Fibroblast of skin of scalp (primary cell): ENCODE measurements at places on chromosomes 2 and 18.
A peak's percentile ranks its signal among the peaks of the same experiment; 100 is the strongest.

- peak; percentile 53 for DNase-seq
Measured at GRCh38 chr2:84971510-84972206, 697 bp downstream of the KCMF1 start.

DNA sequence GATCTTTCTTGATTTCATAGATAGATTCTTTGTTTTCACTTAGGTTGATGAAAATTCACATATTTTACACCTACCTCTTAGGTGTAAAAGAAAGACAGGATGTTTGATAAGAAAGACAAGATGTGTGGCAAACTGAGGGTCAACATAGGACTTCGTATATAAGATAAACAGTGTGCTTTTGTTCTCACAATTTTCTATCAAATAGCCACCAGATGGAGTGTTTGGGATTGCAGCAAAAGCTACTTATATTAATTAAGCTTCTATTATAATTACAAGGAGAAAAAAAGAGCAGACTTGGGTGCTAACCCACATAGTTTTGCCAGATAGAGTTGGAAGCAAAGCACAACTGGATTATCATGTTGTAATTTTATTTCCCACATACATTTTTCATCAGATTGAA is 232.9 kb downstream of the CDH7 start:
- DNase-seq, result no peak

DNA sequence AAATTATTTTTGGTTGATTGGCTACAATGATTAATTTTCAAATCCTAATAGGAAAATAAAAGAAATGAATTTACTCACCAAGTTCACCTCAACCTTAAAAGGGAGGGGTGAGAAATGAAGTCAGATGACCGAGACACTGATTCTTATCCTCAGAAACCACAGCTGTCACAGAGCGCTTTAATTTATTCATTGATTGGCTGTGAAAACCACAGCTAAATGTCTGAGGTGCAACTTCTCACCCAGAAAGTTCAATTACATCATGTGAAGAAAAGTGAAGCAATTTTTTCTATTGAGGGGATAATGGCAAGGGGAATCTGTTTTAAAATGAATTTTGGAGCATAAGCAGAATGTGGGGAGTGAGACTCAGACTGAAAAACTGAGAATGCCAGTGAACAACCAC is 128.4 kb downstream of the RNF152 start:
- DNase-seq, result peak; percentile 15

- DNase-seq, result no peak
Measured at GRCh38 chr2:240596080-240596460, 9.5 kb downstream of the CAPN10 start.

GRCh38 chr2:67936969-67937368 is 125.8 kb downstream of the C1D start:
- DNase-seq, result no peak

GRCh38 chr2:203835892-203836800 is 31.4 kb upstream of the CTLA4 start:
- no peak for DNase-seq

- no peak for DNase-seq
Measured at GRCh38 chr2:28972778-28973335, 8.2 kb upstream of the TOGARAM2 start.

- peak; percentile 68 for DNase-seq
Measured at GRCh38 chr2:12504443-12504842, 212.3 kb upstream of the TRIB2 start.

DNA sequence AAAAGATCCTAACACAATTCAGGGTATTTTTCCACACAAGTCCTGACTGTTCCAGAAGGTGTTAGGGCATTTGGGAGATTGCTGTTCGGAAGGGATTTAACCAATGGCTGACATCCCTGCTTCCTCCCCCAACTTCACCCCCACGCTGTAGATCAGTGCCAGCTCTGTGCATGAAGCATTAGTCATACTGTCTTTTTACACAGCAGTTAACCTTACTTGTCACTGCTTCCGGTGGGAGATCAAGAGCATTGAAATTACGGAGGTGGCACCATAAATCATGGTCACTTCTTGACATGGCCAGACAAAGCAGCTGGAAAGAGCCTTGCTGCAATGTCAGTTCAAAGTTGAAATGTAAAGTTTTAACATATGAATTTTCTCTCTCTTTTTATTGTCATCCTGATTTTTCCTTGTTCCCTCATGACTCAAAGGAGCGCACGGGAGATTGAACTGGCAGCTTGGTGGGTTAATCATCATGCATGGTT is 70.2 kb downstream of the HRH4 start:
- peak; percentile 30 for DNase-seq

DNA sequence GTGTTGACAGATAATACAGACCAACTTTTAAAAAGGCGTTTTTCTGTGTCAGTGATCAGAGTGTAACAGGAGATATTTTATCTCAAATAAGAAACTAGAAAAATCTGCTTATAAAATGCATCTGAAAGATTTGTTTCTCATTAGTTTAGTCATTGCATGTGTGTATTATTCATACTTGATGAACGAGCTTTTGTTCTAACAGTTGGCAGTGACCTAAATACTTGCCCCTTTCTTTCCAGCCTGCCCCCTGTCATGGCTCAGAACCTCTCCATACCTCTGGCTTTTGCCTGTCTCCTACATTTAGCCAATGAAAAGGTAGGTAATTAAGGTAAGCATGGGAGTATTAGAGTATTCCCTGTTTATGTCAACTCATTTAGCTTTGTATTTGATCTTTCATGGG is 33.6 kb downstream of the NCAPH start:
- DNase-seq, result no peak

GRCh38 chr2:173978447-173978846 is 13.3 kb upstream of the SP3 start:
- DNase-seq, result peak; percentile 17

DNA sequence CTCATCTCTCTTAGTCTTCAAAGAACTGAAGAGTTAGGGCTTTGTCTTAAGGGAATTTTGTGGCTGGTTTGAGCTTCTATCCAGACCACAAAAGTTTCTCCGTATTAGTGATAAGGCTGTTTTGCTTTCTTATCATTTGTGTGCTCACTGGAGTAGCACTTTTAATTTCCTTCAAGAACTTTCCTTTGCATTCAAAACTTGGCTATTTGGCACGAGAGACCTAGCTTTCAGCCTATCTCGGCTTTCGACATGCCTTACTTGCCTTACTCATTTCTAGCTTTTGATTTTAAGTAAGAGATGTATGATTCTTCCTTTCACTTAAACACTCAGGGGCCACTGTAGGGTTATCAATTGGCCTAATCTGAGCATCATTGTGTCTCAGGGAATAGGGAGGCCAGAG is 29.9 kb downstream of the HDHD2 start:
- DNase-seq, result no peak

- DNase-seq, result no peak
Measured at GRCh38 chr2:239372835-239373234, 28.0 kb downstream of the HDAC4 start.

DNA sequence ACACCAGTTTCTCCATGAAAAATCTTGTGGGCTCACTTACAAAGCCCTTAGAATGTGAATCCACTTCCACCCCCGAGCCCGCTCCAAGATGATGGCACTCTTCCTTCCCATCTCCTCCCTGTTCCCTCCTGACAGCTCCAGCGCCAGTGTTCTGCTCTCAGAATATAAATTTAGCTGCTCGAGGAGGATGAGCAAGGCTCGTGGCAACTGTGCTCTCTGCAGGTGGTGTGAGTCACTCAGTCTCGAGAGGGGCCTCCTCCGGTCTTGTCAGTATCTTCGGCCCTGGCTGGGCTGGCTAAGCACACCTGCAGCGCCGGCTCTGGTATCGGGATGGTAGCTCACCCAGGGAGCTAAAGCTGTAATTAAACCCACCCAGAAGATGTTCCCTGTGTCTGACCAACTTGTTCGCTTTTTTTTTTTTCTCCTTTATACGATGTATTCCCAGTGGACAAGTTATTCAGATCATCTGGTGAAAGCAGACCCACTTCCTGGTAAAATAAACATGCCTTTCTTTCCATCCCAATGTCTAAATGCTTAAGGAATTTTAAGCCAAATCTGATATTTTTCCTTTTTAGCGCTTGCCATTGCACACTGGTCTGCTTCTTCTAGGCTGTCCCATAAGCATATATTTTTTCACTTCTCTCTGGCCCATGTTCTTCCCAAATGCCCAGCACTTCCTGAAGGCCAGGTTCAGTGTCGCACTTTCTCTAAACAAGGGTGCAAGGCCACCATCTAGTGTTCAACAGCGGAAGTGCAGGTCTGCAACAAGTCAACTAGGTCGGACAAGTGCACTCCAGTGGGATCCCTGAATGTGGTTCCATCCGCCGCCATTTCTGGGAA is 31.4 kb upstream of the YPEL5 start:
- DNase-seq, result peak; percentile 82

GRCh38 chr18:69109686-69110085 is 291.0 kb upstream of the DOK6 start:
- DNase-seq, result peak; percentile 86

GRCh38 chr2:52383541-52383940 is 1351.6 kb upstream of the NRXN1 start:
- DNase-seq, result no peak

- DNase-seq, result peak; percentile 55
Measured at GRCh38 chr2:219207884-219208740, 1.5 kb downstream of the ZFAND2B start.

- DNase-seq, result no peak
Measured at GRCh38 chr2:120883607-120884440, 148.2 kb downstream of the GLI2 start.

DNA sequence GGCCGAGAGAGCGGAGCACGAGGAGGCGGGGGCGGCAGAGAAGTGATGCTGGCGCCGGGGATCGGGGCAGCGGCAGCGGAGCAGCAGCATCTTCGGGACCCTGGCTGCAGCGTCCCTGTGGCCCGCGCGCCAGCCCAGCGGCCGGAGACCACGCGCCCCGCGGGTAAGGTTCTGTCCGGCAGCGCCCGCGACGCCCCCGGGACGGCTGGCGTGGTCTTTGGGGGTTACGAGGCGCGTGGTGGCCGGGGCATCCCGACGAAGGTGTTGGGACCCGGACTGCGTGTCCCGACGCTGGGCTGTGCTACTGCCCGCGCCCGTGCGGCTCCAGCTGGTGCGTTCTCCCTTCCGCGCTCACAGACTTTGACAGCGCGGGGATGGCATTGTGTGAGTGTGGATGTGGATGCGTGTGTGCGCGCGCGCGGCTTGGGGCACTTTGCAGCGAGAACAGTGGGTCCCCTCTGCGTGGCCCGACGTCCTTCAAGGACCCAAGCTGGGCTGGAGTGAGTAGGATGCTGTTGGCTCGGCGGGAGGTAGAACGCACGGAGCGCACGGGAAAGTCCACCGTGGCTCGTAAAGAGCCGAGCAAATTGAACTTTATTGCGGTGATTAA is 405.0 kb downstream of the XIRP2 start:
- DNase-seq, result peak; percentile 2

GRCh38 chr18:22447792-22448191 is 30.1 kb upstream of the CTAGE1 start:
- no peak for DNase-seq

DNA sequence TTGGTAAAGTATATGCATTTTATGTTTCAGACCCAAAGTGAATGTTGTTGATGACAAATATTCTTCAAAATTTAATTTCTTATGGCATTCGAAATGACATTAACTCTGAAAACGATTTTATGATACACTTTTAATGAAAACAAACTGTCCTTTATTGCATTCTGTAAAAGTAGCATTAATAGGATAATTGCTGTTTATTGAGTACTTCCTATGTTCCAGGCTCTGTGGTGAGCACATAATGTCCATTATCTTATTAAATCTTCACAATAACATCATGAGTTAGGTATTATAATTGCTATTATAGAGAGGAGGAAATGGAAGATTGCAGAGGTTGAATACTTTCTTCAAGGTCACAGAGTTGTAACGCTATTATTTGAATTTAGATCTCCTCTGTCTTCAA is 638.0 kb downstream of the LRP1B start:
- no peak for DNase-seq

DNA sequence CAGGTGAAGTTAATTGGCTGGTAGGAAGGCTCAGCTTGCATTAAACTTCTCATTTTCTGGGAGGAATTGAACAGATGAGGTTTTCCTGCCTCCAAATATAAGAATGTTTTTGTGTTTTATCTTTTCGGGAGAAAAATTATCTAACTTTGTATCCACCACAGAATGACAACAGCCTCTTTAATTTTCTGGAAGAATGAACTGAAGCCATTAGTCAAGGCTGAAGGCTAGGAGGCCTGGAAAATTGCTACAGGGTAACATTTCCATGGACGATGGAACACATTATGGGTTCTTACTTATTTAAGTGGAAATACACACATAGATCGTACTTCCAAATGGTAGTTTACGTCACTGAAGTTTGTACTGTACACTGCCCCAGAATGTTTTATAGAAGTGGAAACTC is 28.0 kb upstream of the ZNF236 start:
- no peak for DNase-seq

- no peak for DNase-seq
Measured at GRCh38 chr2:85016446-85016845, 45.5 kb downstream of the KCMF1 start.

DNA sequence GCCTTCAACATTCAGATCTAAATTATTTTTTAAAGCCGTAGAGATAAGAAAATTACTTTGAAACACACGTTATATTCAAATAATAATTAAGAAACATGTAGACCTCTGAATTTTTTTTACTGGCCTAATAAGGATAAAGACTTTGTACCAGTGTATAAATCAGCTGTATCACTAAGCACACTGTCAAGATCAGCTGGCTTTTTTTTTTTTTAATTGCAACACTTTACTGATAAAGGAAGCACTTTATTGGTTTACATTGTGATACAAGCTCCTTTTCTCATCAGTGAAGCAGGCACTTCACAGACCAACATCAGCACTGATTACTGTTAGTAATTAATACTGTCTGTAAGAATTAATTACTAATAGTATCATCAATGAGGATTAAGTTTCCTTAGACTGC is 88.5 kb downstream of the RBBP8 start:
- DNase-seq, result no peak
